ENCODE measurements at places on chromosomes 2 and 18.

- DNase-seq = no peak
Observed at GRCh38 chr2:71417300-71418202, 35.8 kb upstream of the DYSF start.

GRCh38 chr2:26070730-26071129, 36.8 kb downstream of the RAB10 start:
- DNase-seq = no peak

GRCh38 chr18:59605633-59606192, 91.5 kb downstream of the CCBE1 start:
- no peak for DNase-seq

- DNase-seq = no peak
Observed at GRCh38 chr2:138724327-138724726, 55.9 kb downstream of the NXPH2 start.

DNA sequence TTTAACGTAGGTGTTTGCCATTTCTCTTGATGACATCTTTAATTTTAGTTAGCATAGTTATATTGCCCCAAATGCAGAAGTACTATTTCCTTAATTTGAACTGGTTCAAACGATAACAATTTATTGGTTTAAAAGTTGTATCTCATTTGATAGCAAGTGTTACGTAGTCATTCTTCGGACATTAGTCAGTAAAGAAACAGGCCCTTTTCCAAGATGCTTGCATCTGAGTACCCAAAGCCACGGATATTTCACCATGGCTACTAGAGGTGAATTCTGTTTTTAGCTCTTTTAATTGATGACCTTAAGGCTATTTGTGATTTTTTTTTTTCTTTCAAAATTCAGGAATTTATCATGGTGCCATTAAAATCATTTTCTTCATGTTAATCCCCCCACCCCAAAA, 32.1 kb downstream of the GLS start:
- DNase-seq = no peak

DNA sequence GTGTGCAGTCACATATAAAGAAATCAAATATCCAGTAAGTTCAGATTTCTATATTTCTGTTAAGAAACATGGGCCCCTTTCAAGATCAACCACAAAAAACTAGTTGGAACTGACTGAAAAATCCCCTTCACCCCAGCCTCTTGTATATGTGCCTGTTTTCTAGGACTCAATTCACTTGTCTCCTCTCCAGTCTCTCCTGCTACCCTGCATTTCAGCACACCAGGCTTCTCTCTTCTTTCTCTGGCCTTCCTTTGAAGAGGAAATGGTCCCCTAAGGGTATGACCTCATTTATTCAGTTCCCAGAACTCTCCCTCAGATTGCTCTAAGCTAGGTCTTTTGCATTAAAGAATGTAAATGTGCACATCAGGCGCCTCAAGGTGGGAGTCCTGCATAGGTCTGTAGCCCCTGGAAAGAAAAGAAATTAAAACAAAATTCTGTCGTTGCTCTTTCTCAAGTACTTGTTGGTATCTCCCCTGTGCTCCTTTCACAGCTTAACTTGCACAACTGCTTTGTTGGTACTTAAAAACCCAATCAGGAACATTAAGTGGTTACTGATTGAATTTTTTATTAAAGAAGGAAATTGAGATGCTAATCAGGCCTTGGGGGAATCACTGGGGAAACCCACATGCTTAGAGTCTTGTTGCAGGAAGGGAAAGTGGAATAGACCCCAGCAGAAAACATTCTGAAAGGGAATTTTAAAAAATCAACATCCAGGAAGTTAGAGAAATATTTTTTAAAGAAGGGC, 278.4 kb downstream of the AGPS start:
- no peak for DNase-seq

GRCh38 chr18:25734336-25734735, 356.1 kb downstream of the SS18 start:
- no peak for DNase-seq

GRCh38 chr2:45067859-45068570, 58.8 kb upstream of the SIX2 start:
- DNase-seq = peak; percentile 41

DNA sequence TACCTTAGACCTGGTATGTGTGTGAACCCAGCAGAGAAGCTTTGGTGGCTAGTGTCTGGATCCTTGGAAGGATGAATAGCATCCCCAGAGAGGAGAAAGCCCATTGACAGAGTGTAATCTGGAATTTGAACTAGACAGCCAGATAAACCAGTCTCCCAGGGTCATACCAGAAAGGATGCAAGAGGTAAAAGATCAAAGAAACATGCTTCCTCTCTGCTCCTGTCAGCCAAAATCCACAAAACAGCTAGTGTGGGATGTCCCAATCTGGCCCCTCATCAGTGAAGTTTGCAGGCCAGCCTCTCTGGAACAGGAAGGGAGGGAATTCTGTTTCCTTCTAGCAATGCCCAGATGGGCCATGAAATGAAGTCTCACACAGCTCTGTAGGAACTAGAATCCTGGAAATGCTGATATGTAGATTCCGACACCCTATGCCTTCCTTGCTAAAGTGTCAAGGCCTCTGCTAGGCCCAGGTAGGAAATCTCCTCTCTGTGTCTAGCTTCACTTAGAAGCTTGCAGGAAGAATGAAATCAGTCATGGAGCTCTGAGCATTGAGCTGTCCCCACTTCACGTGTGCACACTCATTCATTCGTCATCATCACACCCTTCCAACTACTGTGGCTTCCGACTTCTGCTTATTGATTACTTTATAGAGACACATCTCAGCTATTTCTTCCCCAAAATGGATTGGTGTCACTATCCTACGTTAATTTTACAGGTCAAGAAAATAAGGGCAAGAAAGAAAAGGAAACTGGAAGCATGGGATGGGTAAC, 38.0 kb downstream of the EVA1A start:
- DNase-seq = no peak

DNA sequence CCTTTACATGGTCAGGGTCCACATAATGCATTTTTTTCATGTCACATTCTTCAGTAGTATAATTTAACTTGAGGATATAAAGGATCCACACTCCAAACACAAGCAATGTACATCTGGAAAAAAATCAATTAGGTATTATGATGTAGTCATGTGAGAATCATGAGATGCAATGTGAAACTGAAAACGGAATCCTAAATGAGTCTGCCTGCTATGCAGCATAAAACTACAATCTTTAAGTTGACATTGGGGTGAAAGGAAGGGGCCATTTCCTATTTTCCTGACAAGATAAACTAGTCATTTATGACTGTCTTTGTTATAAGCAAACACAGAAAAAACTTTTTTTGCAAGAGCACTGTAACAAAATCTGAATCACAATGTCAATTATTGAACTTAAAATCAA, 27.6 kb downstream of the ST3GAL5 start:
- DNase-seq = no peak

DNA sequence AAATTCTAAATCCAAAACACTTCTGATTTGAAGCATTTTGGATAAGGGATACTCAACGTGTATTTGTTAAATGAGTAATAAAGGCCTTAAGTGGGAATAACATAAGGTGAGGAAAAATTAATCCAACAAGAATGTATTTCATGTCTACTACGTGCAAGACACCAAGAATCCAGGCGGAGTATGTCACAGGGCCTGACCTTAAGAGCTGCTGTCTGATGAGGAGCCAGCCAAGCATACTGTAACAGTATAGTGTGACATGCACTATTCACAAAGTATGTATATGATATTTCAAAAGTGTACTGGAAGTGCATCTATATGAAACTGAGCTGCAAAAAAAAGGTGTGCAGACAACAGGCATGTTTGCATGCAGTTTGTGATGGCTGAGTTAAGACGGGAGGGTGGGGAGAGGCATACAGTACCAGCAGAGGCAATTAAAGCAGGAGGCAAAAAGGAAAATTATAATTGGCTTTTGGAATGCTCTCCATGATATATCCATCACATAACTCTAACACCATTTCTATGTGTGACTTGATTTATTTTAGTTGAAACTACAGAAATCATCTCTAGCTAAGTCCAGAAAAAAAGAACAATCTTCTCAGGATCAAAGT, 18.2 kb downstream of the IWS1 start:
- DNase-seq = no peak

DNA sequence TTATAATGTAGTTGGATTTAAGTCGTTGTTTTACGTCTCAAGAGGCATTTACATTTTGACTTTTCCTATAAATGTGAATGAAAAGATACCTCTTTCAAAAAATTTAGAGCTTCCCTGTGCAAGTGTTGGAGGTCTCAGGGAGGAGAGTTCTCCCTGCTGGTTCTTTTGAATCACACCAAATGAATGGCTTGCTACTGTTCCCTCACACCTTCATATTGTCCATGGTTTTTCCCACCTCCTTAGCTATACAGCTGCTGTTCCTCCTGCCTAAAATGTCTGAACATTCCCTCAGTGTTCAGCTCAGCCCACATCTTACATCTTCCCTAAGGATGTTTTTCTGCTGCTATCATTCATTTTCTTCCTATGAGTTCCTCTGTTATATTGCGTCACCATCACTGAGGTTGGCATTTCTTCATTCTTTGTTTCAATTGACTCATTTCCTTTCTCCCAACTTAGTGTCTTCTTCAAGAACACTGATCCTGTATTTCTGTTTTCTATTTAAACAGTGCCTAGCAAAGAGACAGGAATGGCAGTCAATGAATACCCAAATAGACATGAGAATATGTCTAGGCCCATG, 46.0 kb downstream of the COX7A2L start:
- peak; percentile 86 for DNase-seq

DNA sequence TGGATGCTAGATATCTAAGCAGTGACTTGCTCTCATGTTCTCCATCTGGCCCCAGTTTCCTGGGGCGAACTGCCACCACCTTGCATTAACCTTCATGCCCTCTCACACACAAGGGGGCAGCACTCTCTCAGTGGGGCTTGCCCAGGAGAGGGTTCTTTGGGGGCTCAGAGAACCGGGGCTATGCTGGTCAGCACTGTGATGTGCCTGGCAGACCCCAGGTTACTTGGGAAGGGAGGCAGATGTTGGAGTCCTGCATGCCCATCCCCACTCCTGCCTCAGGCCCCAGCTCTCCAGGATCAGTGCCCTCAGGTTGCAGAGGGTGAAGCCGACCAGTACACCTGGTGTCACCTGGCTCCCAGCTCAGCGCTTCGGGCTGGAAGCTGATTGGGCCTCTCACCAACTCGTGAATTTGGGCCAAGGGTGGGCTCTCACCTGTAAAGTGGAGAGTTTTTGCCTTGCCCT, 396.2 kb upstream of the HS6ST1 start:
- no peak for DNase-seq

- peak; percentile 83 for DNase-seq
Observed at GRCh38 chr2:160493227-160494028, at the start of gene RBMS1. TSS of gene RBMS1 (minus strand) at chr2:160493807. CDS start at chr2:160493363, 444 bp downstream.

- DNase-seq = no peak
Observed at GRCh38 chr2:74760875-74761630, 72.9 kb upstream of the HK2 start.

DNA sequence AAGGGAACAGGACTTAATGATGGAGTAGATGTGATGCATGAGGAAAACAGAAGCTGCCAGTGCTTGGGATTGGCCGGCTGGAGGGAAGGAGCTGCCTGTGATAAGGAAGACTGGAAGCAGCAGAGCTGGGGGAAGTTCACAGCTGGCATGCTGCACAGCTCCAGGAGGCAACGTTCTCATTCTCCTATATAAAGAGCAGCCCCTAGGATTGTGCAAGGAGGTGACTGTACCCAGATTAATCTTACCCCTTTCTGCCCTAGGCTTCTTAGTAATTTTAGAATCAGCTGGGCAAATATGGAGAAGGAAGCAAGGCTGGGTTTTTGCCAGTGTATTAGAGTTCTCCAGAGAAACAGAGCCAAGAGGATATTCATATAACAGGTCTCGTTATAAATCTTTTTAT, 155.8 kb downstream of the ALPK2 start:
- no peak for DNase-seq

- peak; percentile 51 for DNase-seq
Observed at GRCh38 chr2:172735582-172736423, at the start of gene RAPGEF4. TSS of gene RAPGEF4 (plus strand) at chr2:172735845. CDS start at chr2:172735984, 139 bp downstream.

DNA sequence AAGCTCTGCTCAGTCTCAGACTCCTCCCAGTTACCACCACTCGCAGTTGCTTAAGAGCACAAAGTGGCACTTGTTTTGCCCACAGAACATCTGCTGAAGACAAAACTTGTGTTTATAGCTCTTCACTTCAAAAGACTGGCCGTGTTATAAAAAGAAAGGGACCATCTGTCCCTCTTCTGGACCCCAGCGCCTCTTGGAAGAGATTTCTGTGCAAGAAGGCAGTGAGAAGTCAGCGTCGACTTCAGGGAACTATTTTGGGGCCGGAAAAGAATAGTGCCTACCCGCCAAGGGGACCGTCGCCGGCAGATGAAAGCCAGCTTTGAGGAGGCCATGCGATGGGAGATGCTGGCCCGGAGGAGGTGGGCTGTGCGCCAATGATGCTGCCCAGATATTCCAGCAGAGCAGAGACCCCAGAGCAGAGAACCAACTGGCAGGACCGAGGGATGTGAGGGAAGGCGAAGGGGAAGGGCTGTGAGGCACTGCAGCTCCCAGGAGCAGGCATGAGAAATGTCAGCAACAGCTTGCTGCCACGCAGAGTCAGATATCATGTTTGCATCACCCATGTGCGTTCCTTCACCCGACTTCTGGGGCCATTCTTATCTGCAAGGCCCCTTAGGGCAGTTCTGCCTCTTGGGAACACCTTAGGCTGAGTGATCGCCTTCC, 270.9 kb downstream of the ATAD2B start:
- no peak for DNase-seq

DNA sequence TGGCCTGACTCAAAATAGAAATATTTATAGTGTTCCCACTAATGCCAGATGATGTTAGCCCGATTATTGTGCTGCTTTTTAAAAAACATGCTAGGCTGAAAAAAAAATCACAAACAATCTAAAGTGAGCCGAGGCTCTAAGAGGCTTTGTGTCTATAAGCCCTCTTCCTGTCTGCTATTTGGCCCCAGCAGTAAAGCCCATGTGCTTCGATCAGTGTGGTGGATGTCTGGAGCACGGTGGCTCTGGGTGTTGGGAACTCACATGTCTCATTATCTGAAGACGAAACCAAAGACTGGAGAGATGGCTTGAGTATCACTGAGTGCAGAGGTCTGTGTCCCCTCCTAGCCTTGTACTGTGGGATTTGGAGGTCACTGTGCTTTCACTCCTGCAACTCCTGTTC, 55.1 kb downstream of the INO80C start:
- DNase-seq = no peak

DNA sequence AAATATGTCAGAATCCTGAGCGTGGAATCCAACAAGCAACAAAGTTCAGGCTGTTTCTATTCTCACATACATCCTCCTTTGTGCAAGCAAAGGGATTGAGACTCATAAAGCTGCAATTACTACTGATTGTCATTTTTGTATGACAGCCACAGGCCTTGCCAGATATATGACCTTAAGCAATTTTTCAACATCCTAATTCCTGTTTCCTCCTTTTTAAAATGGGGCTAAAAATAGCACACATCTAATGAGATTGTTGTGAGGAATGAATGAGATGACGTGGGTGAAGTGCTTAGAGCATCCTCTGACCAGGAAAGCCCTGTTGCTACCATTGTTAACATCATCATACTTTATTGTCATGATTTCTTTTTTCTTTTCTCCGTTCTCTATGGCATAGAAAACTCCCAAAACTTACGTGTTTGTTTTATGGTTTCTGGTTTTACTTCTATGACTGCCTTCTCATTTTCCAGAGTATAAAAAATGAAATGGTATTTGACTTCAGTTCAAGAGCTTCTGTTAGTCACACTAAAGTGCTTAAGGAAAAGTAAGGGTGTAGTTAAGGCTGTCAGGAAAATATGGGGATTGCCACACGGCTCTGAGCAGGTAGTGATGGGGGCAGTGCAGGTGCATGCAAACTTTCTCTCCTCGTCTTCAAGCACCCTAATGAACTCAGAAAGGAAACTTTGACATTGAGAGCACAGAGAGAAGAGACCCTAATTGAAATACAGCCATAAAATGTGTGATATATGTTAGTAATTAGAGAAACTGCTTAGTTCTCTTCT, 590.6 kb upstream of the NETO1 start:
- no peak for DNase-seq

GRCh38 chr2:227407591-227408151, 19.9 kb upstream of the SCYGR1 start:
- no peak for DNase-seq

All from GM03348 (cell line).